Cortex of kidney (tissue), 1 donor: ENCODE measurements at places on chromosomes 11 and 22.

DNA sequence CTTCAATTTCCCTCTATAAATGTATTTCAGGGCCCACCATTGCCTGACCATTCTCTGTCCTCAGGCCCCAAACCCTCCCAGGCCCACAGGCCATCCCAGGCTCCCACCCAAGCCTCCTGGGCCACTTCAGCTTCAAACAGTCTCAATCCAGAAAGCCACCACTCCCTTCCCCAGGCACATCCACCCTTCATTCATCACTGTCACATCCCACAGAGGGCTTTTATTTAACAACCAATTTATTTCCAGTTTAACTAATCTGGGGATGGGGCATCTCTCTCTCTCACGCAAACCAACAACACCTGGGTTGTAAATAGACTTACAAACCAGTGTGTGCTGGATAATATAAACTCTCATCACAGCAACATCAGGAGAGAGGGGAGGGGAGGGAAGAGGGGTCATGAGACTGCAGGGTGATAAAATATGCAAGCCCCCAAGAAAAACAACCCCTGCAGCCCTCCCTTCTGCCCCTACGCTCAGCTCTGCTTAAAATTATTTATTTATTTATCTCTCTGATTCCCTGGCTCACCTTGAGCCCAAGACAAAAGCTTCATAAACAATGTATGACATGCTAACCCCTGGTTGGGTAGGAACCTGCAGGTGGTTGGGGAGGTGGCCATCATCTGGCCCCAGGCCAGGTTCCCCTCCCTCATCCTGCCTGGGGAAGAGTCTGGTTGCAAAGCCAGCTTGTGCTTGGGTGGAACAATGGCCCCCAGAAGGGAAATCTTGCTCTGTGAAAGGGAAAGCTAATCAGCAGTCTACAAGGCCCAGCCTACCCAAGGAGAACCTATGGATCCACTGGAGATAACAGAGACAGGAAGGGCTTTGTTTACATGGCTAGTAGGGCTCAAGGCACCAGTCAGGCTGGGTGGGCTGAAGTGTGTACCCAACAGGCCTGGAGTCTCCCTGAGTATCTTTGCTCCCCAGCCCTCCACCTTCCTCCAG lies 359.2 kb downstream of the BUD13 start:
- no peak for DNase-seq

DNA sequence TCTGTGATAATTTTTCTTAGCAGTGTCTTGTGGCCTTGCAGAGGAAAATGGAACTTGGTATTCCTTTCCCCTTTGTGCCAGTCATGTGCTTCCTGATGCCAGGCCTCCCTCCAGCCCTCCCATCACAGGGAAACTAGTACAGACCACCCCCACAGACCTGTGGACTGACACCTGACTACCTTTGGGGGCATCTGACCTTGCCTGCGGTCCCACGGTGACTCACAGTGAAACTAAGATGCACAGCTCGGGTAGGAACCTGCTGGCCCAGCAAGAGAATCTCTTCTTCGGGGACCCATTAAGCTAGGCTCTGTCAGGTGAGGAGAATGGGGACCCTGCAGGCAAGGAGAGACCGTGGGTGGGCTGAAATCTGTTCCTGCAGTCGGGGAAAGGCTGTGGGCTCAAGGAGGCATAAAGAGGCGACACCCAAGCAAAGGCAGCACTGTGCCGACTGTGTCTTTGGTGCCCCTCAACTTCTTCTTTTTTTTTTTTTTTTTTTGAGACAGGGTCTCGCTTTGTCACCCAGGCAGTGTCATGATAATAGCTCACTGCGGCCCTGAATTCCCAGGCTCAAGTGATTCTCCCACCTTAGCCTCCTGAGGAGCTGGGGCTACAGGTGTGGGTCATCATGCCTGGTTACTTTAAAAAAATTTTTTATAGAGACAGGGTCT lies 20.8 kb upstream of the PEX26 start:
- no peak for DNase-seq

DNA sequence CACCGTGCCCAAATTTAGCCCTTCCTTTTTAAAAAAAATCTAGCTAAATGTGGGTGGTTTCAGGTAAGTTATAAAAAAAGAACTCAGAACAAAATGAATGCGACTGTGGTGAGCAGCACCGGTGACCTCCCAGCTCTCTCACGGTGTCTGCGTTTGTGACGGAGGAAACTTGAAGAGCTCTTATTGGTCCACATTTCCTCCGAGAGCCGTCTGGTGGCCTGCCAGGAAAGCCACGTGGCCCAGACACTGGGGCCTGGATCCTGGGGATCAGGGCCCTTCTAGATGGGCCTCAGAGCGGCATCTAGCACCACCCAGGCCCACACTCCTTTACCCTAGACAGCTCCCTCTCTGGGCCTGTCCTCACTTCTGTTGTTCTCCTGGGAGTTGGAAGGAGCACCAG lies 39.5 kb downstream of the B3GAT1 start:
- DNase-seq = no peak

- no peak for DNase-seq
Observed at GRCh38 chr22:46501701-46502100, 35.7 kb downstream of the CELSR1 start.

DNA sequence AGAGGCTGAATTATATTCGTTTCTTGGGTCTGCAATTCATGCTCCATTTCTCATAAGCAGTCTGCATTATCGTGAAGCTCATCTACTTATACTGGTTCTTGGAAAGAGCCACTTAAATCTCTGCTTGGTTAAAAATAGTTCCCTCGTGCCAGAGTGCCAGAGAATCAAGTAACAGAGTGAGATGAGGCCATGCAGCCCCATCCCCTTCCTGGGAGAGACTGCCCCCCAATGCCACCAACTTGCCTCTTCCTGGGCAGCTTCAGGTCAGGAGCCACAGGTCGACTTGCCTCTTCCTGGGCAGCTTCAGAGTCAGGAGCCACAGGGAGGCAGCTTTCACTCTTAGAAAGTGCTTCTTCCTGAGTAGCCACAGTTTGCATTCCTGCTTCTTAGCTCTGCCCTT lies 223.9 kb upstream of the ZBED5 start:
- DNase-seq = no peak

- no peak for DNase-seq
Observed at GRCh38 chr11:112656772-112657428, 304.3 kb upstream of the NCAM1 start.

- no peak for DNase-seq
Observed at GRCh38 chr11:10017911-10018310, 276.1 kb downstream of the SBF2 start.

DNA sequence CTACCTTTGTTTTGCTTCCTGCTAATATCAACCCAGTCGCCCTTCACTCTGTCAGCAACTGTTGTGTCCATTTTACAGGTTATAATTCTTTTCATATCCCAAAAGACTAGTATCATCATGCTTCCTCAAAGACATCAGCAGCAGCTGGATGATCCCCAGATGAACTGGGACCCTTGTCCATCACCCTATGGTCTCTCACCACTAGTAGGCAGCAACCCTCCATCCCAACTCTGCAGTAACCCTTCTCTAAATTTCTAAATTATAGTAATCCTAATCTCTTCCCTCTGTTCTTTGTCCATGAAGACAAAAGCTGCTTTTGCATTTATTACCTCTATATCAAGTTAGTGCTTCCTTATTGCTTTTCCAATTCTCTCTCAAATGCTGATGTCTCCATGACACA lies 1025.8 kb downstream of the FAM181B start:
- no peak for DNase-seq

GRCh38 chr11:67372321-67372992 lies 941 bp downstream of the CLCF1 start:
- DNase-seq = no peak

- DNase-seq = no peak
Observed at GRCh38 chr11:69190796-69191536, 35.2 kb downstream of the SMIM38 start.

GRCh38 chr22:41350087-41350486 lies 31.7 kb upstream of the TEF start:
- no peak for DNase-seq

GRCh38 chr11:69372589-69373250 lies 78.8 kb downstream of the MYEOV start:
- DNase-seq = no peak

- no peak for DNase-seq
Observed at GRCh38 chr11:29017941-29018340, 909.8 kb downstream of the METTL15 start.

DNA sequence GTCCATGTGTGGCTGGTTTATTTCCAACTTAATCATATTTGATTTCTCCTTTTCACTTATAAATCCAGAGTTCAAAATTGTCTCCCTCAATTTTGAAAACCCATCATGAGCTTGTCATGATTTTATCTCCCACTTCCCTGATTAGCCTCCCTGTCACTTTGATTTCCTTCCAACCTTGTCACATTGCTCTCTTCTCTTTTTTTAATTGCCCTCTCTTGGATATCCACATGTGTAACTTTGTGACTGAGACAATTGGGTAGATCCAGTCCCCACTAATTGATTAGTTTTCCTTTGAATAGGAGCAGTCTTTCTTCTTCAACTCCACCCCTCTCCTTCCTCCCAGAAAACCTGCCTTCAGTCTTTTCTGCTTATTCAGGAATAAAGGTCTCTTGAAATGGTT lies 2.4 kb downstream of the TEF start:
- DNase-seq = no peak

DNA sequence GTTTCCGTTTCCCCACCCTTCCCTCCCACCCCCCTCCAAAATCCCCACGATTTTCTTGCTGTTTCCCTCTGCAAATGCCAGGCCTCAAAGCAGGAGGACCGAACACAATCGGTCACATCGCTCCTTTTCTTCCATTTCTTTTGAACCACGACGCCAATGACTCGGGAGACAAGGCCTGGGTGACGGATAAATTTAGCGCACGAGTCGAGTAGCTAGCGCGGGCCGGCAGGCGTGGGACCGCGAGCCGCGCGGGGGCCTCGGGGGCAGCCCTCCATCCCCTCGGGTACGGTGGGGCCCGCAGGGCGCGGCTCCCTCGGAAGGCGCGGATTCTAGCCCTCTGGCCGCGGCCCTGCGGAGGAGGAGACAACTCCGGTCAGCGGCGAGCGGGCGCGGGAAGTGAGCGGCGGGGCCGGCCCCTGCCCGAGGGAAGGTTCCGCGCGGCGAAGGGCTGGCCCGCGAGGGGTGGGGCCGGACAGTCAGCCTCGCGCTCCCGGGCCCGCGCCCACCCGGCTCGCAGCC lies 414 bp downstream of the JOSD1 start:
- DNase-seq = no peak

DNA sequence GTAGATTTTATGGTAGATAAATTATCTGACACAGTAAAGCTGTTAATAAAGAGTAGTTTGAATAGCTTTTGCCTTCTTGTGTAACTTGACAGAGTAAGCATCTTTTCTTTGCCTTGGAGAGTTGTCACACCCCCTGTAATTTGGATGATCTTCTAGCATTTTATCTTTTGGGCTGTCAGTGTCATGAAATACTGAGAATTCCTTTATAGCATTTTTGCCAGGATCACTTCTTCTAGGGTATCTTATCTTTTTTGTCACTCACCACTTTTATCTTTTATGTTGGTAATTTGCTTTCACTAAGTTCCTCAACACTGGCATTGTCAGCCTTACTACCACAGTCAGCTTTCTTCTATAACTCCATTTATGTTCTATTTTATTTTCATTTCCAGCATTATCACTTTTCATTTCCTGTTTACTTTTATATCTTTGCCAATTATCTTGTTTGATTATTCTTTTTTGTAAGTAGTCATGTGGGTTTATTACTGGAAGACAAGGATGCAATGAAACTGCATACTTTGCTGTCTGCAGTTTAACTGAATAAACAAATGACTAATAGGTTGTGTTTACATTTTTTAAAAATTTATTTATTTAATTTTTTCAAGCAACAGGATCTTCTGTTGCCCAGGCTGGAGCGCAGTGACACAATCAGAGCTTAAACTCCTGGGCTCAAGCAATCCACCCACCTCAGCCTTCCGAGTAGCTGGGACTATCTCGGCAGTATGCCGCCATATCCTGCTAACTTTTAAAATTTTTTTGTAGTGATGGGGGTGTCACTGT lies 28.1 kb upstream of the ACAT1 start:
- no peak for DNase-seq

DNA sequence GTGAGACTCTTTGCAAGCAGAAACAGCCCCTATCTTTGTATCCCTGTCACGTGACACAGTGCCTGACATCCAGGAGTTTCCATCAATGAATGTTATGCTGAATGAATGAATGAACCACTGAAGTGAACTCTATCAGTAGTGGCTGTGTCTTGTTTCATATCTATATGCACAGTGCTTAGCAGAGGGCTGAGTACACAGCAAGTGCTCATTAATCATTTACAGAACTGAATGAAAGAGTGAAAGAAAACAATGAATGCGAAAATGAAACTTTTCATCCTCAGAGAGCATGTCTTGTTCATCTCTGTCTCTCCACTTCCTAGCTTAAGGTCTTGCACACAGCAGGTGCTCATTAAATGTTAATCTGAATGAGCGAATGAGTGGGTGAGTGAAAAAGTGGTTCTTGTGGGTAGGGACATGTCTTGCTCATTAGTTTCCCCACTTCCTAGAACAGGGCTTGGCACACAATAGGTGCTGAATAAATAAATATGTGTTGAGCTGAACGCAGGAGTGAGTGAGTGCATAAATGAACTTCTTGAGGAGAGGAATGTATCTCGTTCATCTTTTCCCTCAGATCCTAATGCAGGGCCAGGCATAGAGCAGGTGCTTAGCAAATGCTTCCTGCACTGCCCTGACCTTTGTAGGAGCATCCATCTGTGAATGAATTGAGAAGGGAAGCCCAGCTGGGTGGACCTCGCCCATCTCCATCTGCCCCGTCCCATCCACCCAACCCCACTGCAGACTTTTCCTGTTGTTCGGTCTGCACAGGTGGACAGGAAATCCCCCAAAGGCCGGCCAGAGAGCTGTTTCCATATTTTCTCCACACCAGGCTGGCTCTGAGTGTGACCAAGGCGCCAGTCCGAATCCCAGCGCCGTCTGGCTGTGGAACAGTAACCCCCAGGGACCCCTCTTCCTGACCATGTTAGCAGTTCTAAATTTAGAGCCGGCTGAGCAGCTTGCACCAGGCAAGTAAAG lies 113.4 kb upstream of the CRYBB3 start:
- no peak for DNase-seq

- DNase-seq = no peak
Observed at GRCh38 chr11:62201376-62201775, 7.1 kb upstream of the SCGB2A1 start.

DNA sequence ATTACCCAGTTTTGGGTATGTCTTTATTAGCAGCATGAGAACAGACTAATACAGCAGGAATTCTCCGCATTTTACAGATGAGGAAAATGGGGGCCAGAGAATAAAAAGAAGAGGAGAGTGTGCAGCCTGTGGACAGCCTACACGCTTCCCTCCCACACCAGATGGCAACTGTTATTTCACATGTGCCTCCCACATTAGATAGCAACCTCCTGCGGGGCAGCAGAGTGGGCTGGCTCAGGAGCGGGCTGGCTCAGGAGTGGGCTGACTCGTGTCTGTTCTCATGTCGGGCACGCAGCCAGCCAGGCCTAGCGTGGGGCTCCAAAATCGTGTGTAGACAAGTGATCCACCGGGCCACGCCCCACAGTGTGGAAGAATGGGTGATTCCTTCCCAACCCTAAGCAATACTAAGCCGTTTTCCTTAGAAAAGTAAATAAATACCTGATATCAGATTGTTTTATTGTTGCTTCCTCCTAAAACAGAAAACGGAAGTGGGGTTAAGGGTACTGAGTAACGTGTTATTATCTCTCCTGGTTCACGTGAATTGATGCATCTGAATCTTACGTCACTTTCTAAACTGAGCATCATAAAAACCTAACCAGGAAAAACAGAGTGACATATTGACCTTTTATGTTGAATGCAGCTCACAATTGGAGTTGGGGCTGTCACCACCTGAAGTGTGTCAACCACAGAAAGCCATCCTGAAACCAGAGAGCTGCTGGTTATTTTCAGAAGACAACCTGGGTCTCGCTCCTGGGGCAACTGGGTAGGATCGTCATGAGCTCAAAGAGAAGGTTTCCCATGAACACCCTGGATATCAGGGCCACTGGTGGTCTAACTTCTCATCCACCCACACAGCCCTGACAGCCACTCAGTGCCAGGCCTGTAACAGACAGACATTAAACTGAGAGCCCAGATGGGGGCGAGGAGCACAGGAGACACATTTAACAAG lies 3.3 kb downstream of the TTLL1 start:
- DNase-seq = no peak
